Immature natural killer cell (primary cell): ENCODE measurements at places on chromosomes 16 and 17.

GRCh38 chr16:66740533-66740932 lies 10.9 kb downstream of the DYNC1LI2 start:
- DNase-seq = no peak

- no peak for DNase-seq
Observed at GRCh38 chr17:76894842-76895241, 26.6 kb downstream of the MGAT5B start.

GRCh38 chr17:4708436-4708835 lies 2.0 kb upstream of the ARRB2 start:
- DNase-seq = peak; percentile 73

- DNase-seq = no peak
Observed at GRCh38 chr17:40243761-40244160, 24.7 kb downstream of the WIPF2 start.

DNA sequence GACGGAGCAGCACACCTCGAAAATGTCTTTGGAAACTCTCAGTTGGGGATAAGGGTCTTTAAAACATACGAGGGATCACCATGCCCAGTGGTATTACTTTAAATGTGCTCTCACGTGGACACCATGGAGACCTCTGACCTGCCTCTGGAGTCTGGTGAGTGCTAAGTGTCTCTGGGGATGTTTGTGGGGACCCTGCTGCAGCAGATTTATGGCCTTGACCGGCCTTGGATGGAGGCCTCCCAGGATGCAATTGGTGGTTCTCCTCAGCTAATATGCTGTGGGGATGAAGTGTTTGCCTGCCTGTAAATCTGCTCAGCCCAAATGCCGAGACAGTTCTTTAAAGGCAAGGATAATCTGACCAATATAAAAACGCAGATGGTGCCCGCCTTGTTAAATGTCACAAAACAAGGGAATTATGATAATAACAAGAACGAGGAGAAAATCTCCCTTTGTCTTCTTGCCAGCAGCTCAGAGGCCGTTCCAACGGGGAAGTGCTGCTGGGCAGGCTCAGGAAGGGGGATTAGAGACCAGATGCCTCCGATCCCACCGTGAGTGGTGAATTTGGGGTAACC lies 154.4 kb downstream of the ABCC12 start:
- no peak for DNase-seq

DNA sequence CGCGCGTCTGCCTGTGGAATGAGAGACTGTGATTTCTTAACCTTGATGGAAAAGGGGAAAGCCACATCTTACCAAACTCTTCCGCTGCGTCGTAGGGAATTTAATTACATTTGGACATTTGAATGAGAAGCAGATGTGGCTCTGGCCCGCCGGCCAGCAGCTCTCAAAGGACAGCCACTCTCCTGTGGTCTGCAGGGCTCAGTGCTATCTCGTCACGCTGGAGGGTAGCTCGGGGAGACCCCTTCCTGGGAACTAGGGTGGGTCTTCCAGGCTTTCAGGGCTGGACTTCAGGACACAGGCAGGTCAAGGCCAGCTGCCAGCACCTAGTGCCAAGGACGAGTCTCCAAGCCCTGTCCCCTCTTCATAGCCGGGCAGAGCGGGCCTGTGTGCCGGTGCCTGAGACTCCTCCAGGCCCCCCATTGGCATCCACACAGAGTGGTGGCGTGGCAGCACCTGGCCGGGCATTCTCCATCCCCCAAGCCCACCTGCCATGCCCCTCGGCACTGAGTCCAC lies 15.9 kb upstream of the TBX2 start:
- no peak for DNase-seq

DNA sequence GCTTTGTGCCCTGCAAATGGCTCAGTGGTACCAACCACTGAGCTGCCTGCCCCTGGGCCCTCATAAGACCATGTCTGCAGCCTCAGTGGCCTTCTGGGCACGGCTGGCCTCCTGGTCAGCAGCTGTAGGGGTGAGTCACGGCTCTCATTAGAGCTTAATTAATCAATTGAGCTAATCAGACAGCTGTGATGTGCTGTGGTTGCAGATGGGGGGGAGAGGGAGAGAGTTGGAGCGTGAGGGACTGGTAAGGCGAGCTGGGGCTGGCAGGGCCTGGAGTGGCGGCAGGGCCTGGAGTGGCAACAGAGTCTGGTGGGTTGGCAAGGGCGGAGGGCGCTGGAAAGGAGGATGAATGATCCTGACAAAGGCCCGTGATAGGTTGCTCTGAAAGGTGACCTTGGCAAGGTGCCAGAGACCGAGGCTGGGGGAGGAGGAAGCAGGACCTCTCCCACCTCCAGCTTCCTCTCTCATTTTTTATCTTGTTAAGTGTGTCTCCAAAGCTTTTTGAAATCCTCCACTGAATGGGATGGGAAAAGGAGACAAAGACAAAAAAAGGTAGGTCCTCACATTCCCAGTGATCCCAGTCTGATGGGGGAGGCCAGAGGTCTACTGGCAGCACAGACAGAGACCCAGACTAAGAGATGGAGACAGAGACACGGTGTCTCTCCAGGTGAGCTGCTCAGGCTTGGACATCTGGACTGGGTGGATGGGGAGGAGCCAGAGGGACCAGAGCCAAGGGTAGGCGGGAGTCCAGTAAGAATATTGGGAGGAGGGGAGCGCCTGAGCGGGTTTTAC lies 41.6 kb downstream of the DCAKD start:
- DNase-seq = no peak

DNA sequence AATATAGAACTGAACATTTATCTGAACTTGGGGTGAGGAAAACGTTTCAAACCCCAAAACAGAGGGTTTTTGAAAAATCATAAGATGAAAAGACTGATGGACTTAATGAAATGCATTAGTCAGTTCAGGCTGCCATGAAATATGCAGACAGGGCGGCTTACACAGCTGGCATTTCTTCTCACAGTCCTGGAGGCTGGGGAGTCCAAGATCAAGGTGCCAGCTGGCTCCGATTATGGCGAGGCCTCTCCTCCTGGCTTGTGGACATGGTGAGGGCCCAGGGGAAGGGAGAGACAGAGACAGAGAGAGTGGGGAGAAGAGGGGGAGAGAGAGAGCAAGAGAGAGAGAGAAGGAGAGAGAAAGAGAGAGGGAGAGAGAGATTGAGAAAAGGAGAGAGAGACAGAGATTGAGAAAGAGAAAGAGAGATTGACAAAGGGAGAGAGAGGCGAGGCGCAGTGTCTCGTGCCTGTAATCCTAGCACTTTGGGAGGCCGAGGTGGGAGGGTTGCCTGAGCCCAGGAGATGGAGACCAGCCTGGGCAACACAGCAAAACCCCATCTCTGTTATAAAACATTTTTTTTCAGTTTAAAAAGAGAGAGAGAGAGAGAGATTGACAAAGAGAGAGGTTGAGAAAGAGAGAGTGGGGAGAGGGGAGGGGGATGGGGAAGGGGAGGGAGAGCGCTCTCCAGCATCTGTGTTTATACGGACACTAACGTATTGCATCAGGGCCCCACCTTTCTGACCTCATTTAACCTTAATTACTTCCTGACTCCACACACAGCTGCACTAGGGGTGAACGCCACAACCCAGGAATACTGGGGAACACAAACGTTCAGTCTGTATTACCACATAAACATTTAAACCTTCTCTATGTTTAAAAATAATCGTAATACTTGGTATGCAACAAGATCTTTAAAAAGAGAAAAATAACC lies 24.6 kb upstream of the RPH3AL start:
- DNase-seq = no peak

- DNase-seq = no peak
Observed at GRCh38 chr16:65489531-65490023, 367.7 kb upstream of the CDH11 start.

DNA sequence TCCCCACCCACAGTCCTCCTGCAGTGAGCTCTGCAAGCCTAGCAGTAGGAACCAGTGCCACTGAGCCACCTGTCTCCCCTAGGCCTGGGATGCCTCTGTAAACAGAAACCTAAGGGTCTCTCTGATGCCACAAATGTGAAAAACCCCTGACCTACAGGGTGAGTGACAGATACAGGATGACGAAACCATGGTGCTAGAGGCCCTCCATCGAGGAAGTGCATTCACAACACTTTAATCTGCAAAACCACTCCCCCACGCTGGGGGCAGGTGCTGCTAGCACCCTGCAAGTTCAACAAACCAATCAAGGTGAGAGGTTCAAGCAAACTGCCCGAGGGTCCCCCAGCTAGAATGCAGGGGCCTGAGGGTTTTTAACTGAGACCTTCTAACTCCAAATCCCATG lies 59.5 kb downstream of the CDYL2 start:
- DNase-seq = no peak

DNA sequence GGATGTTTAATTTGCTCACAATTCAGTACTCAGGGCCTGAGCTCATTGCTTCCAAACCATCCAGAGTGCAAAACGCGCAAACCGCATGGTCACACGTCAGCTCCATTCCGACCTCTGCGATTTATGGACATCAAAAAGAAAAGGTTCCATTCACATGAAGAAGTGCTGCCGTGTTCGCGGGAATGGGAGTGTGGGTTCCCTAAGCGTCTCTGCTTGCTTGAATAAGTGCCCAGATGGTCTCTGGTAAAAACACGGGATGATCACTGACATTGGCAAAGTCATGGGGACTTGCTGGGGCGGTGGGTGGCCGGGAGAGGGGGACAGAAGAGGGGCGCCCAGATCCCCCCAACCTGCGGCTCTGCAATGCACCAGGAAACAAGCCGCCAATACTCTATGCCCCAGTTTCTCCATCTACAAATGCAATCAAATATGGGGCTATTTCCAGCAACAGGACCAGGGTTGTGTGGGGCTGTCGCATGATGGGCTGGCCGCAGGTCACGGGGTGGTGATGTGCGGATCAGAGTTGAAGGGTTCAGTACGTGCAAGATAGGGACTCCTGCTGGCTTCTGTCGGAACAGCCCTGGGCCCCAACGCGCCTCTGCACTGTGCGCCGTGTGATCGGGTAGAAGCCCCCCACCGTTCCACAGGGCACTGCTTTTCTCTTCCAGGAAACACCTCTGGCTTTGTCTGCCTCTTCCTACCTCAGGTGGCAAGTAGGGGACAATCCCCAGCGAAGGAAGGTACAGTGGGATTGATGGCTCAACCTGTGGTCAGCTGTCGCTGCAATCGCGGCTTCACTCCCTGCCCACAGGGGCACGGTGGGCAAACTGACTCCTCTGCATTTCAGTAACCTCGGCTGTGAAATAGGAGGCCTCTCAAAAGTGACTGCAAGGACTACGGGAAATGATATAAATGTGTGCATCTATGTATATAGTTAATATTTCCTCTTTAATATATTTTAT lies 11.2 kb downstream of the FOXF1 start:
- no peak for DNase-seq

DNA sequence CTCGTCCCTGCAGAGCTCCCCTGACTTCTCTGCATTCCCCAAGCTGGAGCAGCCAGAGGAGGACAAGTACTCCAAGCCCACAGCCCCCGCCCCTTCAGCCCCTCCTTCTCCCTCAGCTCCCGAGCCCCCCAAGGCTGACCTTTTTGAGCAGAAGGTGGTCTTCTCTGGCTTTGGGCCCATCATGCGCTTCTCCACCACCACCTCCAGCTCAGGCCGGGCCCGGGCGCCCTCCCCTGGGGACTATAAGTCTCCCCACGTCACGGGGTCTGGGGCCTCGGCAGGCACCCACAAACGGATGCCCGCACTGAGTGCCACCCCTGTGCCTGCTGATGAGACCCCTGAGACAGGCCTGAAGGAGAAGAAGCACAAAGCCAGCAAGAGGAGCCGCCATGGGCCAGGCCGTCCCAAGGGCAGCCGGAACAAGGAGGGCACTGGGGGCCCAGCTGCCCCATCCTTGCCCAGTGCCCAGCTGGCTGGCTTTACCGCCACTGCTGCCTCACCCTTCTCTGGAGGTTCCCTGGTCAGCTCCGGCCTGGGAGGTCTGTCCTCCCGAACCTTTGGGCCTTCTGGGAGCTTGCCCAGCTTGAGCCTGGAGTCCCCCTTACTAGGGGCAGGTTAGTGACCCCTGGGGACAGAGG lies 11.4 kb downstream of the MLLT6 start:
- DNase-seq = no peak

DNA sequence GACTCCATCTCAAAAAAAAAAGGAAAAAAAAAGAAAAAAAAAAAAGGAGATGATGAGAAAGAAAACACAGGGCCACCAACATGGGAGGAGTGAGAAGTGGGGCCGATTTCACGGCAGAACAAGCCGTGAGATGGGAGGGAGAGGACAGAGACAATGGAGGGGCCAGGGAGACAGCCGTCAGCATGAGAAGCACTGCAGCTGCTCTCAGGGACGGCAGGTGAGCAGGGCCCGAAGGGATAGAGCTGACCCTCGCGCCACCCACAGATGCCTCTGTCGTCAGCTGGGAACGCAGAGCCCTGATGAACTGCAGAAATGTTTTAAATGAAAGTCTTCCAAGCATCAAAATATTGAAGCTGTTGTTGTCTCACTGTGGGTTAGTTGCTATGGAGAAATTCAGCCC lies 20.3 kb downstream of the PITPNM3 start:
- no peak for DNase-seq

DNA sequence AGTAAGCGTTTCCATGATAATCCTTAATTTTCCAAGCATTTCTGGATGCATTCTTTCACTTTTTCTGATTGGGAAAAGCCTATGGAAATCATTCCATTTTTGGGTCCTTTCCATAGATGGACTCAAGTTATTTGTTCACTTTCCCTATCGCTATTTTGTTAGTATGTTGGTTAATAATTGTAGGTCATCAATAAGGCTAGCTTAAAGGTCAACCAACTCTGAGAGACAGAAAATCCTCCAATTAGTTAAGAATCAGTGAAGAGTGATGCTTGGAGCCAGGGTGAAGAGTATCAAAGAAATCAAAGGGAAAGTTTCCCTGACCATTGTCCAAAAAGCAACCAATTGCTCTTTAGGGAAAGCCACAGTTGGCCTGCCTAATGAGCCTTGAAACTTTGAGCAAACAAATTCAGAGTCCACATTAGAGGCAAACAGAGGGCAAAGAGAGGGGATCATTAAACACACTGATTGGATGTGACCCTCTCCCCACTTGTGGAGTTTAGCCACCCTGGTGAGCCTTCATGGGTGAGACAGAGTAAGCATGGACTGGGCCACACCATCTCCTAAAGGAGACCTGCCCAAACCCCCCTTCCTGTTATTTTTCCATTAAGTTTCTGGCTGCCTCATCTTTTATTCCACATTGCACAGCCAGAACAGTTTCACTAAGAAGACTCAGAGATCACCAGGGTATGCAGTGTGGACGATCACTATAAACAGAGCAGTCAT lies 133.4 kb upstream of the DYNLRB2 start:
- no peak for DNase-seq

DNA sequence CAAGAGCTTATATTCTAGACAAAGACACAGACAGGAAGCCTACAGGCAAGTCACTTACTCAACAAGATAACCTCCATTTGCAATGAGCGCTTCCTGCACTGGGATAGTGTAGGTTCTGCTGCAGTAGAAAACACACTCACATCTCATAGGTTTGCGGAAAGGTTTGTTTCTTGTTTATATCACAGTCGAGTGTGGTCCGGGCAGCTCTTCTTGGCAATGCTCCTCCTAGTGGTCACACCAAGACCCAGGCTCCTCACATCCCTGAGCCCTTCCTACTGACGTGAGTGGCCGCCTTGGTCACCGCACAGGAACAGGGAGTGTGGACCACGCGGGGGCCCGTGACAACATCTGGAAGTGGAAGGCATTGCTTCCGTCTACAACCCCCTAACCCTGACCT lies 48.0 kb upstream of the RBFOX3 start:
- no peak for DNase-seq

- DNase-seq = no peak
Observed at GRCh38 chr16:787321-787966, 737 bp downstream of the RPUSD1 start.
